Activated naive CD4-positive, alpha-beta T cell (primary cell): ENCODE measurements at places on chromosomes 3 and 15.

DNA sequence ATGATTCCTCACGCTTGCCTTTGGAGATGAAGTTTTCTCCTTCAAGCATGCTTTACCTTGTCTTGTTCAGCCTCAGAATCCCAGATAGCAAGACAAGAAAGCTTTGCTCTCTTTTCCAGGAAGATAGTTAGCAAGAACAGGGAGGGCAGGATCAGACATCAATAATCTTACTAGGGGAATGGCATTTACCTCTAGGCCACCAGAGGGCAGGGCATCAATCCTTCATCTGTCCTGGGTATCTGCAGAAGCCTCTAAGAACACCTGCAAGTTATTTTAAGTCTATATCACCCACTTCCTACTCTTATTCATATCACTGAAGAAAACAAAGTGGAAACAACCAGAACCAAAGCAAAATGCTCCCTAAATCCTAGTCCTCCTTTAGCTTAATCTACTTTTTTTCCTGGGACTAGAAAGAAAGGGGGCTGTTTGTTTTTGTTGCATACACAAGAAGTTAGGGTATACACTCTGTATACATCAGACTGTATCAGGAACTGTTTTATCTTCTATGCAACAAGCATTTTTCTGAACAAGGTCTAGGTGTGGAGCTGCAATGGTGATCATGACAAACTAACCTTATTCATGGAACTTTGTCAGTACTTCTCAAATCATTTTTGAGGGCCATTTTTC is 862.5 kb downstream of the CADM2 start:
- DNase-seq: no peak

DNA sequence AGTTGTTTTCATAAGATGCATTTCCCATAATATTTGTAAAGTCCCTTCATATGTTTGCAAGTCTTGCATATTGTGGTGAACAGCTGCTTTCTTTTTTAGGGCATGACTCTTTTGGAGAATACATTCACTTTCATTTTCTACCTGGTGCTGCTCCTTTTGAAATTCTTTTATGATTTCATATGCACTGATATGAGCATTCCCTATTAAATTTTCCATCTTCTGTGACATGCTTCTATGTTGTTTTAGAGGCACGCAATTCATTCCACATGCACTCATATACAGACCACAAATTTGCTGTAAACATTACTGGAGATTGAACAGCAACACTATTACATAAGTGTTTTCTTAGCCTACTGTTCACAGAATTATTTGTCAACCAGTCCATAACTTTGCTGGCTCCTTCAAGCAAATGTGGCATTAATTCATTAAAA is 92.8 kb upstream of the TNFSF10 start:
- no peak for DNase-seq

GRCh38 chr3:157237886-157238285 is 77.9 kb upstream of the CCNL1 start:
- DNase-seq: no peak

GRCh38 chr15:31296219-31296645 is 30.4 kb upstream of the KLF13 start:
- DNase-seq: no peak

GRCh38 chr15:64050281-64051092 is 4.2 kb upstream of the DAPK2 start:
- DNase-seq: no peak

DNA sequence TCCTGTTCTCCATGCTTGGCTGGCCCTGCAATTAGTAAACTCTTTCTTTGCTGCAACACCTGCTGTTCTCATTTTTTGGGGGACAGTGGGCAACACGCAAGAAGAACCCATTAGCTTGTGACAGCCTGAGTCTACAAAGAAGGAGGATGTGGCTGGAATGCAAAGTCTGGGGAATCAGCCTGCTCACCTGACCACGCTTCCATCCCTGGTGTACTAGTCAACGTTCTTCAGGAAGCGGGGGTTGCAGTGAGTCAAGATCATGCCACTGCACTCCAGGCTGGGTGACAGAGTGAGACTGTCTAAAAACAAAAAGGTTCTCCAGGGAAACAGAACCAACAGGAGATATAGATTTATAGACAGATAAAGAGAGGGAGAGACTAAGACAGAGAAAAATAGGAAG is 27.7 kb upstream of the KBTBD12 start:
- DNase-seq: no peak

- DNase-seq: no peak
Observed at GRCh38 chr15:32867313-32867626, 149.5 kb downstream of the GREM1 start.

DNA sequence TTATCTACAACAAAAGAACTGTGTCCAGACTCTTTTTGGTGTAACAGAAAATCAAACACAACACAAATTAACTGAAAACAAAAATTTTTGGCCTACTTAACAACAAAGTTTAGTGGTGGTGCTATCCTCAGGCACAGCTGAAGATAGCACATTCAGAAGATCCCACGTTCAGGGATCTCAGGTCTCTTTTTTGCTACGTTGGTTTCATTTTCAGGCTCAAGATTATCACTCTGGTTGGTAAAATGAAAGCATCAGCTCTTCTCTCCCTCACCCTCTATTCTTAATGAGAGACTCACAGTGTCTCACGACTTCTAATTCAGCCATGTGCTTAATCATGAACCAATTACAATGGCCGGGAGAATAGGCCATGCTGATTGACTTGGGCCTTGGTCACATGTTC is 146.9 kb upstream of the PTPRG start:
- no peak for DNase-seq

- no peak for DNase-seq
Observed at GRCh38 chr3:141493184-141493583, 6.4 kb downstream of the RASA2 start.

- no peak for DNase-seq
Observed at GRCh38 chr3:64530434-64531049, 157.3 kb downstream of the ADAMTS9 start.

DNA sequence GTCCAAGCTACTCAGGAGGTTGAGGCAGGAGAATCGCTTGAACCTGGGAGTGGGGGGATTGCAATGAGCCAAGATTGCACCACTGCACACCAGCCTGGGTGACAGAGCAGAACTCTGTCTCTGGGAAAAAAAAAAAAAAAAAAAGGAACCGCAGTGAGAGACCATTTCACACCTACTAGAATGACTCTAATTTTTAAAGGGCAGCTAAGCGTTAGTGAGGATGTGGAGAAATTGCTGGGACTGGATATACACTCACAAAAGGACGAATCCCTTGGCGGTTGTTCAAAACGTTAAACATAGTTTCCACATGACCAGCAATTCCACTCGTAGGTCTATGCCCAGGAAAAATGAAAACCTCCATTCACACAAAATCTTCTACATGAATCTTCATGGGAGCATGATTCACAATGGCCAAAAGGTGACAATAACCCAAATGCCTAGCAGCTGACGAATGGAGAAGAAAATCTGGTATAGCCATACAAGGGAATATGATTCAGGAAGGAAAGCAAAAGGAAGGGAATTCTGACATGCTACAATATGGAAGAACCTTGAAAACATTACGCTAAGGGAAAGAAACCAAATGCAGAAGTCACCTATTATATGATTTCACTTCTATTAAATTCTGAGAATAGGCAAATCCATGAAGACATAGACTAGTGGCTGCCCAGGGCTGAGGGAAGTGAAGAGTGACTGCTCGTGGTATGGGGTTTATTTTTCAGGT is 127.0 kb downstream of the CHSY1 start:
- DNase-seq: no peak

- DNase-seq: no peak
Observed at GRCh38 chr15:80804970-80805495, 25.9 kb downstream of the CEMIP start.

- DNase-seq: no peak
Observed at GRCh38 chr15:63909819-63910437, 76.2 kb upstream of the HERC1 start.

DNA sequence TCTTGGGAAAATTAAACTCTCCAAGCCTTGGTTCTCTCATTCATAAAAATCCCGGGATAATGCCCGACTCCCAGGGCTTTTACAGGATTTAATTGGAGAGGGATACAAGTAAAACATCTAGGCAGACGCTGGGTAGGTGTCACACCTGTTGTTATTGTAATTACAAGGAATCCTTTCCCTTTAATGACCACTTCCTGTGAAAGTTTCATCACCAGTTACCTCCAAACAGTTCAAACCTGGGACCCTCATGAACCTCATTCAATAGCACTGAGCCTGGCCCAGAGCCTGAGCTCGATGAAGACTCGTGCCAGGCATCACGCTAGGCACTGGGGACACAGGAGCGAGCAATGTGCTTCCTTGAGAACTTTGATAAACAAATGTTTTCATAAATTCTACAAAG is 2.1 kb upstream of the RYK start:
- no peak for DNase-seq

DNA sequence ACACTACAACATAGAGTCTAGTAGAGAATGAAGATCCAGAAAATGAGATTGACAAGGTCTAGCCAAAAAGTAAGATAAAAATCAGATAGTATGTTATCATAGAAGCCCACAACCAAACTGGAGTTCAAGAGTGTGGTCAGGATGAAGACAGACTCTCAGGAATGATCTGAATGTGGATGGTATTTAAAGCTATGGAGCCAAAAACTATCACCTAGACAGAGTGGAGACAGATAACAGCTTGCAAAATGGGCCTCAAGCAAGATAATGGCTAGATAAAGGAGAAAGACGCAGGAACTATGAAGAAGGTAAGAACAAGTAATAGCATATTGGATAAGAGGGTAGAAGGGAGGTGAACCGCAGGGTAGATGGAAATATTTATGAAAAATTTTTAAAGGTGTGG is 35.4 kb downstream of the ZMAT3 start:
- DNase-seq: no peak

- no peak for DNase-seq
Observed at GRCh38 chr3:71813073-71813472, 28.1 kb upstream of the PROK2 start.

GRCh38 chr3:47758261-47759025 is 23.2 kb downstream of the SMARCC1 start:
- no peak for DNase-seq

GRCh38 chr3:125069452-125069851 is 13.7 kb upstream of the HEG1 start:
- no peak for DNase-seq

GRCh38 chr3:69326855-69327300 is 59.0 kb downstream of the FRMD4B start:
- DNase-seq: no peak

GRCh38 chr3:147672436-147672835 is 263.3 kb downstream of the ZIC1 start:
- no peak for DNase-seq

DNA sequence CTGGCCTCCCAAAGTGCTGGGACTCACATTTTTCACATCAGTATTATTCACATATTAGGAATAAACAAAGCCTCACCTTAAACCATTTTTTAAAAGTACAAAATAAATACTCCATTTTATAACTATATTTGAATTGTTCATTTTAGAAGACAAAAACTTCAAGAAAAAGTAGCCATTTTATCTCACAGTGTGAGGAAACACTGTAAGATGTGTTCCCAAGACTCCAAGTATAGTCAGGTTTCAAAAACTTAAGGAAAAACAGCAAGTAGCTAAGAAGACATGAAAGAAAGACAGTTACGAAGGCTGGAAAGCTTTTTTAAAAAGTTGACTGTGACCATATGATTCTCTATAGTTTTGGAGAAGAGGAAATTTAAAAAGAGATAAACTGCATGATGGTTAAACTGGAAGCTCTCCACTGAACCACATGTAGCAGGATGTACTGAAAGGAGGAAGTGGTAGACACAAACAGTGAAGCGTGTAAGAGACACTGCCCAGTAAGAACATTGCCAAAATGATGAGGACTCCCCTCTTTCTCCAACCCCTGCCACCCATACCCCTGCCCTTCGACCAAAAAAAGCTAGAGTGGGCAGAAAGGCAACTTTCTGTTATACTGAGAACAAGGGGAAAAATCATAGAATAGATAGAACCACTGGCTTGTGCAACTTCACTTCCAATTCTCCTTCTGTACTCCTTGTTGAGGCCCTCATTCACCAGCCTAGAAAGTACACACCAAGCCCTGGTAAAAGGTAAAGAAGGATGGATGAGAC is 6.2 kb upstream of the TMF1 start:
- DNase-seq: no peak

DNA sequence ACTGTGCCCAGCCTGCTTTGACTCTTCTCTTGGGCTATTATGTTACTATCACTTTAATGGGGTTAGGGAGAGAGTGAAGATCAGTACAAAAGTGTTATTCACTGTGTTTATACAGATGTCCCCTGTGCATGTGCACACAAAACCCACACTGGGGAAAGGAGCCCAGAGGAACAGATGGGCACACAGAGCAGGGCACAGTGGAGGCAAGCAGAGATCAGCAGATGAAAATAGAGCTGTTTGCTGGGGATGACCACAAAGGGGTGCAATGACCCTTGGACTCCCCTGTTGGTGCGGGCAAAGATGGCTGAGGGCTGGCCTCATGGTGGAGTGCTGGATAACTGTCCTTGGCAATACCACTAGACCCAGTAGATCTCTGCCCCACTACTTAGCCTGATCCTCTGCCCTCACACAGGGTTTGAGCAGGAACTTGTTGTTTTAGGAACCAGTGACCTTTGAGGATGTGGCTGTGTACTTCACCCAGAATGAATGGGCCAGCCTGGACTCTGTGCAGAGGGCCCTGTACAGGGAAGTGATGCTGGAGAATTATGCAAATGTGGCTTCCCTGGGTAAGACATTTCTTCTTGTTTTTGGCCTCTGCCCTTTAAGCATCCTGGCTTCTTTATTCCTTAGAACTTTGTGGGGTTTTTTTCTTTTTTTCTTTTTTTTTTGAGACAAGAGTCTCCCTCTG is 5.3 kb downstream of the ZNF620 start:
- DNase-seq: no peak

GRCh38 chr3:164465172-164465571 is 613.1 kb downstream of the SI start:
- no peak for DNase-seq

DNA sequence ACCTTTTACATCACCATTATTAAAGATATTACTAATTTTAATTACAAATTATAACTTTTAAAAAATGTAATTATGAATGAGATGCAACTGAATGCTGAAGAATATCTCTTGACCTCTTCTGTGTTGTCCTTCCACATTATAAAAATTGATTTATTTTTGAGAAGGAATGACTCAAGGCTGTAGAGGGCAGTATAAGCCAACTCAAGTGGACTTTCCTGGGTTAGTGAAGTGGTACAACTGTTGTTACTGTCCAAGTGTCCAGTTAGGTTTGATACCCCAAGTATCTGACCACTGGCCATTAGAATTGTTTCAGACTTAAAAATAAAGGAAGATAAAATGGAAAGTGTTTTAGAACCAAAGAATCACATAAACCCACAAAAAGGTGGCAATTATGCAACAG is 51.9 kb downstream of the BBX start:
- DNase-seq: no peak
